ENCODE measurements at places on chromosomes 16 and 17. TPM values are rescaled to one million over a fixed set of nuclear protein-coding genes. Genes with fewer than 3 reads are reported as not detected.

- DNase-seq, result no peak
Observed at GRCh38 chr17:72772331-72772821, 320.1 kb downstream of the SLC39A11 start.

DNA sequence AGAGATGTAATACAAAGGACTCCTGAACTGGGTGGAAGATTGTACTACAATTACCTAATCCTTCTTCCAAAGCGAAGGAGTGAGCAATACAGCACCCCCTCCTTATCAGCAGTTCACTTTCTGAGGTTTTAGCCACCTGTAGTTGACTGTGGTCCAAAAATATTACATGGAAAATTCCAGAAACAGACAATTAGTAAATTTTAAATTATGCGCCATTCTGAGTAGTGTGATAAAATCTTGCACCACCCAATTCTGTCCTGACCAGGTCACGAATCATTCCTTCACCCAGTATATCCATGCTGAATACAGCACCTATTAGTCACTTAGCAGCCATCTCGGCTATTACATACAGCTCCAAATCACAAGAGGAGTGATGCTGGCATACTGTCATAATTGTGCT, 23.2 kb downstream of the VPS53 start:
- no peak for DNase-seq

DNA sequence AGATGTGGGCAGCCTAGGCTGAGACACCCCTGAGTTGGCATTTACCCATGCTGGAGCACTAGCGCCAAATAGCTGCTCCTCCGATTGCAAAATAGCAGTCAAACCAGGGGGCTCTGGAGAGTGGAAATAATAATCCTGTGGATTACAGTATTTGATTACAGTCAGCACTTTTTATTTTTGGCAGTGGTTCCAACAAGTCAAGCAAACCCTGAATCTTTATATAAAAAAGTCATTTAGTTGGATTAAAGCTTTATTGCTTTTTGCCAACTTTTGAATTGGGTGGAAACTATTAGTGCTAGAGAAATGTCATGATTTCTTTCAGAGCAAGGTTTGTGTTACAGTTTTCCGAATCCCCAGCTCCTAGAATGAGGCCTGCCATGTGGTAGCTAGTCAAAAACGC, 99.3 kb upstream of the FAM20A start:
- DNase-seq, result no peak

GRCh38 chr17:29070781-29071180, 27.8 kb downstream of the PIPOX start:
- no peak for DNase-seq

DNA sequence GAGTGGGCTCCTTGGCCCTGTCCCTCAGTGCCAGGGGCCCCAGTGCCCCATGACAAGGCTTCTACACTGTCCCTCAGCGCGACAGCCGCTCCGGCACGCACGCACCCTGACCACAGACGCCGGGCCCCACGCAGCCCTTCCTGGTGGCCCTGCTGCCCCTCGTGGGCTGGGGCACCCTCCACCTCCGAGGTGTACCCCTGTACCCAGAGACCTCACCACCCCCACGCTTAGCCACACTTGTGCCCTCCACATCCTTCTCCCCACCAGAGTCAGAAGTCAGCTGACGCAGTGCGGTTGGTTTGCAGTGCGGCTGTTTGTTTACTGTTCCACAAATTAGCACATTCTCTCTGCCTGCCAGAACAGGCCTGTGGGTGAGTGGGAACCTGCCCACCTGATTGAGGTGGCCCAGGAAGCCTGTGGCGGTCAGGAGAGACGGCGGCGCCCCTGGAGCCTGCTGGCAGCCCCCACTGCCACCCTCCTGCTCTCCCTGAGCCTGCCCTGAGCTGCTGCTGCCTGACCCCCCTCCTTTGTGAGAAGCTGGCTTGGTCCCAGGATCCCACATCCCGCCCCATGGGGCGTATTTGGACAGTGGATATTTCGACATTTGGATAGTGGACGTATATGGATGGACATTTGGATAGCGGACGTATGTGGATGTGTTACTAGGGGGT, 38.0 kb upstream of the CDH15 start:
- DNase-seq, result peak; percentile 77

- no peak for DNase-seq
Observed at GRCh38 chr17:10070690-10071089, 127.7 kb downstream of the GAS7 start.

DNA sequence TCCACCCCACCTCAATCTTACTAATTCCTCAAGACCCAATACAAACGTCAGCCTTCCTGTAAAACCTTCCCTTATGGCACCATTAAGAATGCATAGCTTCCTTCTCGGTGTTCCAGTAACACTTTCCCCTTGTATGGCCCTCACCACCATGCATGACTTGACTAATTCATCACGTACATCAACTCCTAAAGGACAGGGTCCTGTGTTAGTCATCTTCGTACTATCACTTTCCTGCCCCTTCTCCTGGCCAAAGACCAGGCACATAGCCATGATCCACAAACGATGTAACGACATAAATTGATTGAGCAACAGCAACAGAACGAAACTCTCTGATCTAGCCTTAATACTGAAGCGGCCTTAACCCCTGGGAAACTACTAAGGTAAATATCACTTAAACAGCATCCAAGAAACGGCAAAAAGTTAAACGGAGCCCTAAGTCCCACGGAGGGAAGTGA, 612 bp downstream of the PSMD12 start:
- DNase-seq, result no peak

- DNase-seq, result no peak
Observed at GRCh38 chr17:11366272-11366850, 125.3 kb downstream of the SHISA6 start.

DNA sequence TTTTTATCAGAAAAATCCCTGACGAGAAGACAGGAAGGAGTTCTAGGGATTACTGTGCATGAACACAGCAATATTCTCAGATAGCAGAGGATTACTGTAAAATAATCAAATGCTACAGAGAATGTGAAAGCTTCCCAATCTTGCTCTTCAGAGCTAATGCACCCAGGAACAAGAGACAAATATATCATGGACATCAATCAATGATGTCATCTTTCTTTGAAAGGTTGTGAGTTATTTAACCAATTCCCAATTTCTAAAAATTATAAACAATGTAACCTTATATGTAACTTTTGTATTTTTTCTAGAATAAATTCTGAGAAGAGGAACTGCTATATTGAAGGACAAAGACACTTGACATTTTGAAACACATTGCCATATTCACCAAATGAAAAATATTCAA, 46.5 kb downstream of the BRD7 start:
- no peak for DNase-seq

DNA sequence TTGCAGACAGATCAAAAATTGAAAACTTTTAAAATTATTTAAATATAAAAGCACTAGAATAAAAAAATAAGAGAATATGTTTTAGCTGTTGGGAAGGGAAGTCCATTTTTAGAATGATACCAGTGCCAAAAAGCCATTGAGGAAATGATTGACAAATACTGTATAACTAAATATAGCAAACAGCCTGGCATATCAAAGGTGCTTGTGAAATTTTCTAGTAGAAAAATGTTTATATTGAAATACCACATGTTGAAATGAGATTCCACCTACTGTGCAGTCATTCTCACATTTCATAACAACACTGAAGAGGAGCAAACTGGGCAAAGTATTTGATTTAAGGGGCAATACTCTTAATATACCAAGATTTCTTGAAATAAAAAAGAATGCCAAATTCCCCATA, 183.5 kb downstream of the PHKB start:
- no peak for DNase-seq

- DNase-seq, result no peak
Observed at GRCh38 chr17:69857412-69857835, 217.6 kb upstream of the KCNJ16 start.

DNA sequence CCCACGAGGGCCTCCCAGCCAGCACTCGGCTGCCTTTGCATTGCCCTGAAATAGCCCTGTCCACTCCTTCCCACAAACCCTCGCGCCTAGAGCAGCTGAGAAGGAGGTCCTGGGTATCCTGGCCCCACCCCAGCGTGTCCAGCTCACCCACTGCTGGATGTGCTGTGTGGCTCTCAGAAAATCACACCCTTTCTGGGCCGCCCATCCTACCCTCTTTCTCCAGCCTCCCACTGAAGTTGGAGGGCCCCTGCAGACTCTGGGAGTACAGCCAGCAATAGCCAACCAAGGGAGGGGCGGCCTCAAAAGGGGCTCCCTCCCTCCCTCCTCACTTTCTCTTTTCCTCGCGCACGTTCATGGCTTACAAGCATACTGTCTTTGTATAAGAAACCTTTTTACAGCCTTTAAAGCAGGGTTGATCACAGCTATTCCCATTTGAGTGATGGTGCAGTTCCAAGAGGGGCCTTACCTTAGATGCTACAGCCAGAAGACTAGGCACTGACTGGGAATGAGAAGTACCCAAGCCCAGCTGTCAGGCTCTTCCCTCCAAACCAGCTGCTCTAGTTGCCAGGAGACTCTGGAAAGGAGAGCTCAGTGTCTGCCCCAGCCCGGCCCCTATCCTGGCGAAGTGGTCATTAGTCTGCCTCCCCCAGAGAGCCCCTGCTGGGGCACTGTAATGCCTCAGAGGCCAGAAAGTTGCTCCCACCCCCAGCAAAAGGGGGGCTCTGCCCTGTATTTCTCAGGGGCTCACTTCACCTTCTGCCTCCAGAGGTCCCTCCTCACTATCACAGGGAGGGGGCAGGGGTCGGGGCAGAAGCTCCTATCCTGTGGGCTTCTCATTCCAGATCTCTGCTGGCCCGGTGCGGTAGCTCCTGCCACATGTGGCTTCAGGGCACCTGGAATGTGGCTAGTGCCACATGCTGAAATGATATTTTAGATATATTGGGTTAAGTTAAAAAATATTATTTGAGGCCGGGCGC, 38.1 kb downstream of the DCAKD start:
- DNase-seq, result no peak

GRCh38 chr17:46841561-46842379, 9.6 kb upstream of the WNT9B start:
- DNase-seq, result peak; percentile 75

DNA sequence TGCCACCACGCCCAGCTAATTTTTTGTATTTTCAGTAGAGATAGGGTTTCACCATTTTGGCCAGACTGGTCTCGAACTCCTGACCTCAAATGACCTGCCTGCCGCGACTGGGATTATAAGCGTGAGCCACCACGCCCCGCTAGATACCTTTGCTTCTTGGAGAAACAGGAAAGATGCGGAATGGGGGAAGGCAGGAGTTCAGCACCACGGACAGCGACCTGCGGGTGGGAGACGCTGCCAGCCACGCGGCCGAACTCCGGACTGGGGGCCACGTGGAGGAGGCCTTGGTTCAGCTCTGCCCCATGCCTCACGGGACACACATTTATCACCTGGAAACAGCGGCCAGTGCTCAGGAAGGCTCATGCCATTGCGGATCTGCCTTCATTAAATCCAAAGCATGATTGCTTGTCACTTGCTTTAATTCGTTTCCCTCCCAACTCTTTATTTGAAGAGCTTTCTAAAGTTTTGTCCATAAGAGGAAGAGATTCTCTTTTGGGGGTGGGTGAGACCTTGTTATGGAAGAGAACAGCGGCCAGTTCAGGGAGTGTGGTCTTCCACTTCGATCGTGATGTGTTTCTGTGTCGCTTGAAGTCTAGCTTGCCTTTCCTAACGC, 219.9 kb downstream of the ENGASE start:
- DNase-seq, result peak; percentile 89

- peak; percentile 29 for DNase-seq
Observed at GRCh38 chr17:64403881-64404460, 13.3 kb upstream of the PECAM1 start.

DNA sequence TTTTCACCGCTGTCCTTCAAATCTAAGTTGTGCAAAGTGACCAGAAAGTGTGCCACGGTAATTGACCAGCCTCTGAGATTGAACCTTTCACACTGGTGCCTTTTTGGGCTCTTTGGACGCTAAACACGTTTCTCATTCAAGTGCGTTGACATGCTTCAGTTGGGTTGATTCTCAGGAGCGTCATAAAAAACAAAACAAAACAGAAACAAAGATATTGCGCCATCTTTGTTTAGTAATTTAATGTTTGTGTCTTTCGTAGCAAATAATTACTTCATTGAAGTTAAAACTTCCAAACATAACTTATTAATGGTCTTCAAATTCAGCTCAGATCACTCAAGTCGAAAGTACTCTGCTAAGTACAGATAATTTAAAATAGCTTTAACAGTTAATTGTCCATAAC, 80.2 kb downstream of the OR1D5 start:
- DNase-seq, result no peak

DNA sequence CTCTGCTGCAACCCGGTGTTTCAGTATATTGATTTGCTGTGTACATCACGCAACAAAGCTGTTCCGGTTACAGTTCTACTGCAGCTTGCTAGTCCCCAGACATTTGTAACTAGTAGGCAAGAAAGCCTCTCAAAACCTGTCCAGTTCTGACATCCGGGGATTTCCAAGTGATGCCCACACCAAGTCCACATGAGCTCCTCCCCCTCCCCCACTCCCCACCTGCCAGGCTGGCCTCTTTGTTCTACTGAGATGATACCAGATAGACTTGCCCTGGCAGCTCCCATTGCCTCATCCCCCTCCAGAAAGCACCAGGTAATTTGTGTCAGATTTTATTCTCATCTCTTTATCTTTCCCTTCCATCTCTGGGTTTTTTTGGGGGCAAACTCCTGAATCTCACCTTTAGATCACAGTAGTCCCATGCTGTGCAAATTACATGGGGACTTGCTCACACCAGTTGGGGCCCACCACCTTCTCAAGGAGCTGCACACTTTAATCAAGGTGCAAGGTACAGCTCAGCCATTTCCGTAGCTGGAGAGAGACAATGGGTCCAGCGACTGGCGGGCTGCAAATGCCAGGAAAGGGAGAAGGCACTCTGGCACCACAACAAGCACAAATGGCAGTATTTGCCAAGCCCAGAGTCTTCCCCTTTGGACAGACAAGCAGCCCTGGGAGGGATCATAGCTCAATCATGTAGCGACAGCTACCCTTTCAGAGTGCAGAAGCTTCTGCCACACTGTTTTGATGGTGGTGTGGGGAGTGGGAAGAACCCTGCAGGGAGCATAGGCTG, 183.1 kb downstream of the CYLD start:
- DNase-seq, result no peak

DNA sequence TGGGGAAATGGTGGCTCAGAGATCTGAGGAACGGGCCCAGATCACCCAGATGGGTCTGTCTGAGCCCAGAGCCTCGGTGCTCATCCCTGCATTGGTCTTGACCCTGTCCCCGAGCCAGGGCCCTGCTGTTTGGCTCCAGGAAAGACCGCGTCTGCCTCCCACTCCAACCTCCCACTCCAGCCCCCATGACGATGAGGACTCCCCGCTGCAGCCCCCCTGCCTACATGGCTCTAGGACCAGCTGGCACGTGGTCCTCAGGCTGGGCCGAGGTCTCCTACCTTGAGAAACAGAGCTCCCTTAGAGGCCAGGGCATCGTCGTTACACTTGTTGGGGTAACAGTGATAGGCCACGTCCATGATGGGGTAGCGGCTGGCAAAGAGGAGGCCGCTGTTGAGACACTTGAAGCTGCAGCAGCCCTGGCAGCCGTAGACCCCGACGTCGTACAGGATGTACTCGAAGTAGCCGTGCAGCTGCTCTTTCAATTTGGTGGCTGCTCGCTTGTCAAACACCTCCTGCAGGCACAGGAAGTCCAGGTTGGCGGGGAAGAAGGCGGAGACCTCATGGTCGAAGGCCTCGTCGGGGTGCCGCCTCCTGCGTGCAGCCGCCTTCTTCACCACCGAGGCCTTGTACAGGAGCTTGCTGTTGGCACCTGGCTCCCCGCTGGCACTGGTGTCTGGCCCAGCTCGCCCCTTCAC, 59.9 kb downstream of the PRMT7 start:
- no peak for DNase-seq

Gene NATD1
- 8.8 TPM for total RNA-seq

Gene BAIAP2
- total RNA-seq, result 18.2 TPM

Gene C1QBP
- 74.3 TPM for total RNA-seq

Gene KRT39
- not detected for total RNA-seq

Gene DVL2
- total RNA-seq, result 21.9 TPM

Gene IGF2BP1
- total RNA-seq, result 0.05 TPM

Gene SYNGR3
- 0.33 TPM for total RNA-seq

Gene KCNH4
- total RNA-seq, result 0.23 TPM

Gene YBX2
- 1.8 TPM for total RNA-seq

Gene ZNF768
- total RNA-seq, result 21.9 TPM

Gene KRT25
- total RNA-seq, result not detected

Measured in posterior vena cava (tissue), 2 donors.